Activated T-helper 1 cell treated with anti-CD3 and anti-CD28 coated beads, Interleukin-12 subunit alpha, Interleukin-12 subunit beta, Interleukin-2, Interleukin-4 antibody, amounts not matched to agents 30 ng/mL and 10 ng/mL and 1 ng/mL, durations not matched to agents 14 hours and 24 hours and 36 hours (primary cell): ENCODE measurements at places on chromosomes 6 and 20. TPM values are rescaled to one million over a fixed set of nuclear protein-coding genes. Genes with fewer than 3 reads are reported as not detected.

DNA sequence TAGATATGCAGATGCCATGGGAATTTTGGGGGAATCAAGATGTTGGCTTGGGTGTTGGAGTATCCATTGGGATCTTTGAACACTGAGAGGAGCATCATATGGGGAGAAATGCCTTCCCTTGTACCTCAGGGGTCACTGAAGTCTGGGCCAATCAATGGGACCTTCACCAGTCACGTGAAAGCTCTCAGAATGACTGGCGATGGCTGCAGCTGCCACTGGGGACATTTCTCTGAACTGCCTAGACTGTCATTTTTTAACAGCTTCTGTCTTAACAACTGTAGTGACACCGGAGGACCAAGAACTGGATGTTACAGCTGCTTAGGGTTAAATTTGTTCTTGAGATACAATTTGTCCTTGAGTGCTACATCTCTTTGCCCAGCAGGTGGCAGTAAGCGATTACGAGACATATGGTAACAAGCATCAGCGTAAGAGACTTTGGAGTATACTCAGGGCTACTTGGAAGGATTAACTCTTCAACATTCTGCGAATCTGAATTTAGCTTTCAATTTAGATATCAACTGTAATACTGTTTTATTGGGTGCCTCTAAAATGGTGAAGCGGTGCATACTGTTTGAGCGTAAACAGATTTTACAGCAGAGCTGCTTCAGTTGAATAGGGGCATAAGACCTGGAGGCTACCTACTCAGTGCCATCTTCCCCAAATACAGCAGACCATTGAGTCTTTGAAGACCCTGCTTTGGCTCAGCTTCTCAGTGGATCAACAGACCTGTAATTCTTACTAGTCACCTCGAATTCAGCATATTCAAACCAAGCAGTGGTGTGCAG lies 36.0 kb downstream of the CCN2 start:
- DNase-seq = peak; percentile 20

DNA sequence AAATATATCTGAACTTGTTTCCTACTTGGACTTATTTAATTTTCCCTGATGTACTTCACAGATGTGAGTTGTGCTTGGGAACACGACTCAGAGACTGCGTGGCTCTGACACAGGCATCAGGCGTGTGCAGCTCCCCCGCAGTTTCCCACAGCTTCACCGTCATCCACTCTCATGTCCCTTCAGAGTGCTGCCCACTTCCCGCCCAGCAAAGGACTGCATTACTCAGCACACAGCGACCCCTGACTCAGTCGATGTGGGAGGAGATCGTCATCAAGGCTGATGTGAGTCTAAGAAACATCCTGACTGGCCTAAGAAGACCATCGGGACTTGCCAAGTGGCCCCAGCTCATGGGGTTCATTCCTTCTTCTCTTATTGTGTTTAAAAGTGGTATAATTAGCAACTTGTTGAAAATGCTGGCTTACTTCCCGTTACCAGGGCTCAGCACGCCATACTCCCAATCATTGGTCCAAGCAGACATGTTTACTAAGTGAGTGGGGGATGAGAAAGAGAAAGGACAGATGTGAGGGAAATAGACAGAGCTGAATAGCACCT lies 539.4 kb upstream of the JARID2 start:
- DNase-seq = no peak

GRCh38 chr6:144654506-144654905 lies 369.4 kb downstream of the UTRN start:
- DNase-seq = no peak

GRCh38 chr20:40510622-40511021 lies 178.4 kb downstream of the MAFB start:
- DNase-seq = no peak

DNA sequence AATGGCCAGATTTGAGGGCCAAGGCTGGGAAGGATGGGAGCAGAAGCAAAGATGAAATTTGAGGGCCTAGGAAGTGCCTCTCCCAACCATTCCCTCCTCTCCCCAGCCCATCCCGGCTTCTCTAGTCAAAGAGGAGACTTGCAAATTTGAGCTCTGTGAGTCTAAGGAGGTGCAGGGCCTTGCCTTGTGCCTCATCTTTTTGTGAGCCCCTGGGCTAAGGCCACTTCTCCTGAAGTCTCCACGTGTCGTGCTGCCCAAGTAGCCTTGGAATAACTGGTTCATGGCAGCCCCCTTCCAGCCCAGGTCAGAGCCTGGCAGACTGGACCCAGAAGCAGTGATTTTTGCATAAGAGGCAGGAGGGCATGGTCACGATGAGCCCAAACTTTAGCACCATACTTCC lies 6.7 kb downstream of the PTGIS start:
- DNase-seq = no peak

GRCh38 chr6:78253618-78254017 lies 600.8 kb downstream of the MEI4 start:
- no peak for DNase-seq

- DNase-seq = no peak
Observed at GRCh38 chr20:38969708-38970107, 7.6 kb downstream of the DHX35 start.

DNA sequence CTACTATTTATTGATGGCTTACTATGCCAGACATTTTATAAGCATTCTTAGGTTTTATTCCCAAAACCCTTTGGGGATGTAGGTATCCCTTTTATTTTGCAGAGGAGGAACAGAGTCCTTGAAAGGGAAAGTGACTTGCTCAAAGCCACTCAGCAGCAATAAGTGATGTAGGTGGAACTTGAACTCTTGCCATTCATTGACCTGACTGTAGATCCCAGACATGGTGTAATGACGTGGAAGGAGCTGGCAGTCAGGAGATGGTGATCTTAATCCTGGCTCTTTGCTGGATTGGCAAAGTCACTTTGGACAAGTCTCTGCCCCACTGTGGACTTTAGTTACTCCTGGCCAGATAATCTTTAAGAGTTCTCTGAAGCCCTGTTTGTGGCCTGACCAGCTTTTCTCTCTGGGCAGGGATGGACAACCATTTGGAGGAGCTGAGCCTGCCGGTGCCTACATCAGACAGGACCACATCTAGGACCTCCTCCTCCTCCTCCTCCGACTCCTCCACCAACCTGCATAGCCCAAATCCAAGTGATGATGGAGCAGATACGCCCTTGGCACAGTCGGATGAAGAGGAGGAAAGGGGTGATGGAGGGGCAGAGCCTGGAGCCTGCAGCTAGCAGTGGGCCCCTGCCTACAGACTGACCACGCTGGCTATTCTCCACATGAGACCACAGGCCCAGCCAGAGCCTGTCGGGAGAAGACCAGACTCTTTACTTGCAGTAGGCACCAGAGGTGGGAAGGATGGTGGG lies 1.6 kb downstream of the DBNDD2 start:
- no peak for DNase-seq

DNA sequence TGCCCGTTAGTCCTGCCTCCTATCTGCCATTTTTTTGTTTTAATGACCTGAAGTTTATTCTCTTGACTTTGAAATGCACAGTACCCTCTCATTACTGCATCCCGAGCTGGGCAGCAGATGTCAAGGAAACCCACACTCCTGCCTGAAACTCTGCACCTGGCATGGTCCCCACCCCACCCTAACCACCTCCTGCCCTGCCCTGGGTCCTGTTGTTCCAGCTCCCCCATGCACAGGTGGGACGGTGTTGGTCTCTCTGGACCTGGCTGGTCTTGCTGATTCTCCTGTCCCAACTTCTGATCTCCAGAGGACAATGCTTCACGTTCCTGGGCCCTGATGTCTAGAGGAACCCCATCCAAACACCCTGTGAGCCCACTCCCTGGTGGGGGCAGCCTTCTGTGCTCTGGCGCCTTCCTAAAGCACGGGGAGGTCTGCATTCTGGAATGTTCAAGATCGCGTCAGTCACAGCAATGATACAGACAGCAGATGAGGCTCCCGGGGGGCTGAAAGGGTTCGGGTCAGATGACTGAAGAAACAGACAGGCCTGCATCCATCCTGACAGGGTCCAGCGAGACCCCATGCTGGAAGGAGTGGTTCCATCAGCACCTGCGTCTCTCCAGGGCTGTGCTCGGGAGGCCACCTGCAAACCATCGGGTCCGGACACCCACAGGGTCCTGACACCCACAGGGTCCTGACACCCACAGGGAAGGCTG lies 73.6 kb downstream of the ERMARD start:
- DNase-seq = no peak

- DNase-seq = no peak
Observed at GRCh38 chr20:54079652-54080051, 9.3 kb upstream of the BCAS1 start.

DNA sequence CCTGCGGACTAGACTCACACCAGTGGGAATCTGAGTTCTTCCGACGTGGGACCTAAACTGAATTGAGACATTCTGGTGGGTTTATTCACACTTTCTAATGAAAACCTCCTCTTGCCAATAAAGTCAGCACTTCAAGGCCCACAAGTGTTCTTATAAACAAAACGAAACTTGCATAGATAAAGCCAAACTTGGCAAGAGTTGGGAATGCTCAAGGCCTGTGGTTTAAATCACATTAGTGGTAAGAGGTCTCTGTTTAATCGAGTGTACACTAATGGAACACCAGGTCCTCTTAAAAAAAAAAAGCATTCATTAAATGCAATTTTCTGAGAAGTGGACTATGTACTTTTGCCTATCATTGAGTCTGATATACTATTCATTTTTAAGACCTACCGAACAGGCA lies 143.3 kb downstream of the SMOC2 start:
- DNase-seq = no peak

DNA sequence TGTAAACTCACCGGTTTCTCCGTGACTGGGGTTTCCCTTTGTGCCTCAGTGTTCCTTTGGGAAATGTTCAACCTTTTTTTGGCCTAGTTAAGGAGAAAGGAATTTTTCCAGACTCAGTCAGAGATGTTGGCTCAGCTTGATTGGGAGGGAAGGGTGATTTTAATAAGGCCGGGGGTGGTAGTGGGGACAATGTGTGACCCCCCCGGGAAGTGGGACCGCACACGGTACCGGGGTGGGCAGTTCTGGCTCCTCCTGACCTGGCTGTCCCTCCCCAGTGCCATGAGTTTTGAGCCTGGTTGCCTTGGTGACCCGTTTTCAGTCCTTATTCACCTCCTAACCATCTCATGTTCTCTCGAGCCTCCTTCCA lies 132.7 kb downstream of the SNX5 start:
- no peak for DNase-seq

- no peak for DNase-seq
Observed at GRCh38 chr6:127464161-127464880, 5.1 kb upstream of the KIAA0408 start.

- no peak for DNase-seq
Observed at GRCh38 chr6:36329798-36330291, 6.8 kb downstream of the BNIP5 start.

DNA sequence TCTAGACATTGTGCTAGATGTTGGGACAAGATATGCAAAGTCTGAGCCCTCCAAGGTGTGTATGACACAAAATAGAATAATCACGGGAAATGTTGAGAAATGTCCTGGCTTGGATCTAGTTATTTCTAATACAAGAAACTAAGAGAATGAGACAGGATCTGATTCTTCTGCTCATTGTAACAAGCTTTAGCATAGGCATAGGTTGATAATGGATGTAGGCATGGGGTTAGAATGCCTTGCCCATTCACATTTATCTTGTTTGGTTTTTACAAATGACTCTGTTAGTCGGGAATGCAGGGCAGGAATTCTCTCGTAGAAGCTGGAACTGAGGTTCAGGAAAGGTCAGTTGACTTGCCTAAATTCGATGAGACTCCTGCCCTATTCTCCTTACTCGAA lies 1.5 kb upstream of the SLC26A8 start:
- no peak for DNase-seq

- no peak for DNase-seq
Observed at GRCh38 chr6:3324262-3324942, 65.7 kb downstream of the PSMG4 start.

DNA sequence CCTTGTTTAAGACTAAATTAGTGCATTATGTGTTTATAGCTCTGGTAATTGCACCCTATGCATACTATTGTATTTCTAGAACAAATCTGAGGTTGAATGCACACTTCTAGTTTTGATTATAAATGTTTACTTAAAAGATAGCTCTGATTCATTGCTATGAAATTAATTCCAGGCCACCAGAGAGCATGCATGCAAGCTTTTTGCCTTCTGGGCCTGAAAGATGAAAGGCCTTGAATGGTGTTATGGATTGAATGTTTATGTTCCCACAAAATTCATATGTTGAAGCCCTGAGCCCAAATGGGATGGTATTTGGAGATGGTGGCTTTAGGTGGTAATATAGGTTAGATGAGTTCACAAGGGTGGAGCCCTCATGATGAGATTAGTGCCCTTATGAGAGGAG lies 695.0 kb upstream of the MAP3K7 start:
- DNase-seq = no peak

DNA sequence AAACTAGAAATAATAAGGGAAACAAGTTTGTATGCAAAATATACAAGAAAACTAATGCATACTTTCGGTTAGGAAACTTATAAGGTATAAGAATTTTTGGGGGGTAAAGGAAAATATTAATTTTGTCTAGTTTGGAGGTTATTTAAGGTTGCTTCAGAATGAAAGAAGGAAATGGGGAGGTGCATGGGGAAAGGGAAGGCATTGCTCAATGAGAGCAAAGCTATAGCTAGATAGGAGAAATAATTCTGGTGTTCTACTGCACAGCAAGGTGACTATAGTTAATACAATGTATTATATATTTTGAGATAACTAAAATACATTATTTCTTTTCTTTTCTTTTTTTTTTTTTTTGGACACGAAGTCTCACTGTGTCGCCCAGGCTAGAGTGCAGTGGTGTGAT lies 5.4 kb upstream of the MYMX start:
- no peak for DNase-seq

GRCh38 chr6:90251295-90251992 lies 45.2 kb downstream of the BACH2 start:
- DNase-seq = no peak

GRCh38 chr6:44442833-44443444 lies 55.4 kb downstream of the CDC5L start:
- DNase-seq = no peak

DNA sequence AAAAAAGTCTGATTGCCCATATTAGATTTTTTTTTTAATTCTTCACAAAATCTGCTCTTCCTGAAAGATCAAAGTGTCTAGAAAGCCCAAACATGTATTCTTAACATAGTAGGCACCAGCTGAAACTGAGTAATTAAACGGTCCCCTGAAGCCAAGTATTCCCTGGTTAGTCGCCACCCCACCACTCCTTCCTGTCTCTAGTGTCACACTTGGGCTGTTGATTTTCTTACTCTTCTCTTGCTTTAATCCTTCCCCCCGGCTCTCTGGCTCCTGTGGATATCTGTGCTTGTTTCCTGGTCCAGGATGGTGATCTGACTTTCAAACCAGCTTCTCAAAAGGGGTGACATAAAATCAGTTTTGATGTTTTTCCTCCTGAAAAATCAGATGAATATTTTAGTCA lies 162.9 kb downstream of the QKI start:
- DNase-seq = no peak

- no peak for DNase-seq
Observed at GRCh38 chr6:24918641-24919055, 17.1 kb downstream of the RIPOR2 start.

GRCh38 chr6:159716247-159717096 lies 10.8 kb upstream of the WTAP start:
- no peak for DNase-seq

- no peak for DNase-seq
Observed at GRCh38 chr6:98669371-98669770, 165.0 kb upstream of the POU3F2 start.

Gene CCN5
- not detected in 2 replicates for total RNA-seq

Gene XKR7
- not detected in 2 replicates for total RNA-seq

Gene FRMD1
- total RNA-seq = not detected in 2 replicates

Gene MEI4
- total RNA-seq = not detected in 2 replicates

Gene NOX3
- not detected in 2 replicates for total RNA-seq

Gene CPNE1
- total RNA-seq = 304 and 308 TPM in 2 replicates

Gene NAA20
- total RNA-seq = 86.3 and 89.9 TPM in 2 replicates

Gene MOCS1
- 0.31 and 1.2 TPM in 2 replicates for total RNA-seq

Gene BIRC7
- not detected in 2 replicates for total RNA-seq

Gene DSTN
- total RNA-seq = 58.2 and 58.8 TPM in 2 replicates

Gene HLA-DRB1
- total RNA-seq = 33.1 and 33.7 TPM in 2 replicates

Gene ADAM33
- total RNA-seq = not detected in 2 replicates

Gene PRDM13
- total RNA-seq = 0.15 TPM in 1 of 2 replicates, not detected in the other
